Activated CD4-positive, alpha-beta memory T cell treated with anti-CD3 and anti-CD28 coated beads, Interleukin-2, amount 10 ng/mL, durations not matched to agents 7 days and 5 days (primary cell): ENCODE measurements at places on chromosomes 3 and 15. TPM values are rescaled to one million over a fixed set of nuclear protein-coding genes. Genes with fewer than 3 reads are reported as not detected.

The SLC9C1 gene
- not detected for total RNA-seq

The SMAD6 gene
- total RNA-seq, result 0.58 TPM

DNA sequence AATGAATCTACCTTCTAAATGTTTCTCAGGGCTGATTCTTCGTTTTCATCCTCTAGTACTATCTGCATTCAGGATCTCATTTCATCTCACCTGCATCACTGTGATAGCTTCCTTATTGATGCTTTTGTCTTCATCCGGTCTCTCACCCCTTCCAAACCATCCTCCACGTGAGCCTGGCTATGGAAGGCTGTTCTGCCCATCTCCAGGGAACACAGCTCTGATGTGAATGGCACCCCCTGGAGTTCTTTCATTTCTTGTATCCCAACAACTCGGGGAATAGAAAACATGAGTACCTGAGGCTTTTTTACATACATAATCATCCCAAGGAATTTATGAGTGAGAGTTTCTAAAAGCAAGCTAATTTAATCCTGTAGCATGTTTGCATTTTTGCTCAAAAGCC, 8.8 kb upstream of the DPPA4 start:
- no peak for DNase-seq

DNA sequence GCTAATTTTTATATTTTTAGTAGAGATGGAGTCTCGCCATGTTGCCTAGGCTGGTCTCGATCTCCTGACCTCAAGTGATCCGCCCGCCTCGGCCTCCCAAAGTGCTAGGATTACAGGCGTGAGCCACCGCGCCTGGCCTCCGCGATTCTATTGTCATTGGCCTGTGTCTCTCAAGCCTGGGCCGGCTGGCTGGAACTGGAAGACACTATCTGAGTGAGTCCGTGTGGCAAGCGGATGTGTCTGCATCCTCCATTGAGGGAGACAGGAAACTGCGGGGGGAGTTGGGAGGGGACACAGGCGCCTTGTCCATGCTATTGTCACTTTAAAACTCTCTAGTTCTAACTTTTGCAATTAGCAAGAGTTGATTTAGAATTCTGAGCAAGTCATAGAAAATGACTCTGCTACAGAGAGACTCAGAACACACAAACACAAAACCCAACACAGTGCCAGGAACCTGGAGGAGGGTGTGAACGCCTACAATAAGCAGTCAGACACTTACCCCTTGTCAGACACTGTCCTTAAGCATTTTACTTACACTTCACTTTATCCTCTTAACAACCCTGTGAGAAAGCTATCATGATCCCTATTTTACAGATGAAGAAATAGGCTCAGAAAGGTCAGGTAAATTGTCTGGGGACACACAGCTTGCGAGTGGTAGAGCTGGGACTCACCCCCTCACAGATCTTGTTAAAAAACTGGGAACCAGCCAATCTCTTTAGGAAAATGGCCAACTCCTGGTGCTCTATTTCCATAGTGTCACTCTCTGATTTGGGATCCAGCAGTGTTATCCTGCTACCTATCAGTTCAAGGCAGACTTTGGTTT, 38.7 kb downstream of the ANP32A start:
- peak; percentile 53 for DNase-seq

GRCh38 chr3:134072881-134073582, 43.3 kb upstream of the SLCO2A1 start:
- peak; percentile 13 for DNase-seq

DNA sequence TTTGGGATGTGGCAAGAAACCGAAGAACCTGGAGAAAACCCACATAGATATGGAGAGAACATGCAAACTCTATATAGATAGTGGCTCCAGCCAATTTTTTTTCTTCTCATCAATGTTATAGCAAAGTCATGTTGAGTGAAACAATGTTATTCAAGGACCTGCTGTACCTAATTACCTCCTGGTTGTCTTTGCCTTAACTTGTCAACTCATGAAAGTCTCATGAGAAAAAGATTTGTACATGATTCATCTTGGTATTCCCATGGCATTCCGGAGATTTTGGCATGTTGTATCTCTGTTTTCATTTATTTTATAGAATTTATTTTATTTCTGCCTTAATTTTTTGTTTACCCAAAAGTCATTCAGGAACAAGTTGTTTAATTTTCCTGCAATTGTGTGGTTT, 303.8 kb upstream of the CDIN1 start:
- DNase-seq, result no peak

DNA sequence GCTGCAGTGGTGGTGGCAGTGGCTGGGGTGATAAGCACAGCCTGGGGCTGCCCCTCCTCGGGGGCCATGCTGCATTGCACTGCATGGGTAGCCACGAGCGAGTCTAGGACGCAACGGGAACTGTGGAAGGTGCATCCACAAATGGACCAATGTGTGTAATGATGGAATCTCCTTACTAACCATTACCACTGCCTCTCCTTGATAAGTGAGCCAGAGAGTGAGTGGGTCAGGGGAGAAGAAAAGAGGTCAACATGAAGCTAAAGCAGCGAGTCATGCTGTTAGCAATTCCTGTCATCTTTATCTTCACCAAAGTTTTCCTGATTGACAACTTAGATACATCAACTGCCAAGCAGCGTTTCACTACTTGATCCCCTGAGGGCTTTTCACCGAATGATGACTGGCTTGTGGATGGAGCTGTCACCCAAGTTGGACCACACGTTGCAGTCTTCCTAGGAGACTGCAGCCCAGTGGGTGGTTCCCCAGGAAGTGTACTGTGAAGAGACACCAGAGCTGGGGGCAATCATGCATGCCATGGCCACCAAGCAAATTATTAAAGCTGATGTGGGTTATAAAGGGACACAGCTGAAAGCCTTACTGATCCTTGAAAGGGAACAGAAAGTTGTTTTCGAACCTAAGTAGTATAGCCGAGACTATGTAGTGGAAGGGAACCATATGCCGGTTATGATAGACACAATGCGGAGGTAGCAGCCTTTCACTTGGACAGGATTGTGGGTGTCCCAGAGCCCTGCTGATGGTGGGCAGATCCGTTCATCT, 20.6 kb downstream of the SAMD7 start:
- DNase-seq, result no peak

DNA sequence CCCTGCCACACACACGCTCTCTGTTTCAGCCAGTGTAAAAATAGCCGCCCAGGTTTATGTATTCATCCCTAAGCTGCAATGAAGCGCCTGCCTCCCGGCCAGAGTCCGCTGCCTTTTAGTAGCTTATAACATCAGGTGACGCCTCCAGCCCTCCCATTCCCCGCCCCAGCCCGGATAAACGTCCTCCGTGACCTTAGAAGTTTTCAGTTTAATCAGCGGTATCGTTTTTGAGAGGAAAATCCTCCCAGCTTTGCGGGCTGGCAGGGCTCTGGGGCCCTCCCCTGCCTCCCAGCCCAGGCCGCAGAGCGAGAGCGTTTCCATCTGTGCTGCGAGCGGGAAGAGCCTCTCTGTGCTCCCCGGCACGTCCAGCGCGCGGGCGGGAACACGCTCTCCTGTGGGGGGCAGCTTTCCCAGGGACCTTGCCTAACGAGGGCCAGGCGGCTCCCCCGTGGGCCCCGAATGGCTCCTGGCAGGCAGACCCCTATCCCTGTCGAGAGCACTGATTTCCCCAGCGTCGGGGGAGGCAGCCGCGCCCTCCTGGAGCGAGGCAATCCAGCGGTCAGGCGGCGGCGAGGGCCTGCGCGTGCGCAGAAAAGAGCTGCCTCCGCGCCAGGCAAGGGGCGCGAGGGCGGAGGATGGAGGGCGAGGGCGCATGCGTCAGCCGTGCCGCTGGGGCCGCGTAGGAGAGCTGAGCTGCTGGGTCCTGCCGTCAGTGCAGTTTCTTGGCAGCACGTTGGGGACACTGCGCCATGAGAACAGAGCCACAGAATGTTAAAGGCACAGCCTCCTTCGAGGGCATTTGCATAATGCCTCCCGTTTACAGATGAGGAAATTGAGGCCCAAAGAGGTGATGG, 71.1 kb downstream of the CCNL1 start:
- DNase-seq, result peak; percentile 95

- no peak for DNase-seq
These were observed 39.4 kb downstream of the AMOTL2 start for GRCh38 chr3:134334901-134335280.

DNA sequence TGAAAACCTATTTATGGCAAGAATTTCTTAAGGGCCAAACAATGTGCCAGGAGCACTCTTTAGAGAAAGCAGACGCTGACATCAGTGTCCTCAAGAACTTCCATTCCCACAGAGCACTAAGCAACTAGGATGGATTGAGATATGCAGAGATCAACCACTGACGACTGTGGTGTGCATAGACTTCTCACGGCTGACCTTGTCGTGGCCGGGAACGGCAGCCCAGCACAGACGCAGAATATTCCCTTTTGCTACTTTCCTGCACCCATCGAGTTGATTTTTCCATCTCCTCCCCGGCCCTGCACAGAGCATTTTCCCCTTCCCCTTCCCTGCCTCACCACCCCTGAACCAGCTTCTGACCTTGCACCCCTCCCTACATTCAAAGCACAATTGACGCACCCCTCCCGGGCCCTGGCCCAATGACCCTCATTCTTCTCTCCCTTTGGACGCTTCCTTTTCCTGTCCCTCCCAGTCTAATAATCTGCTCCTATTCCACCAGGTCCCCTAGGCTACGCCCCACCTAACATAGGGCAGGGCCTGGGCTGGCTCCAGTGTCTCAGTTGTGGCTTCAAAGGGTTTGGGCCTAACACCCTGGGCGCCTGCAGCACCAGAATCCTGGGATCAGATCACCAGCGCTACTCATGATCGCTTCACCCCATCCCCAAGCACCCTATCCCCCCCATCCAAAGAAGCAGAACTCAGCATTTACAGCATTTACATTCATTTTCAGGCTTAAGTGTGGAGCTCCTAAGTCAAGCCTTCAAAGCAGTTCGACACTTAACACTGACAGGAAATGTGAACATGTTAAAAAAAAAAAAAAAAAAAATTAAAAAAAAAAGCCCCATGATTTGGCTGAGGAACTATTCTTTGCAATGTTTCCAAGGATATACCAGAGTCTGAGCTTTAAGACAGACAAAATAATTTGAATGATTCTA, 151.2 kb downstream of the FOXP1 start:
- no peak for DNase-seq

GRCh38 chr3:61575893-61576292, 14.5 kb downstream of the PTPRG start:
- no peak for DNase-seq

DNA sequence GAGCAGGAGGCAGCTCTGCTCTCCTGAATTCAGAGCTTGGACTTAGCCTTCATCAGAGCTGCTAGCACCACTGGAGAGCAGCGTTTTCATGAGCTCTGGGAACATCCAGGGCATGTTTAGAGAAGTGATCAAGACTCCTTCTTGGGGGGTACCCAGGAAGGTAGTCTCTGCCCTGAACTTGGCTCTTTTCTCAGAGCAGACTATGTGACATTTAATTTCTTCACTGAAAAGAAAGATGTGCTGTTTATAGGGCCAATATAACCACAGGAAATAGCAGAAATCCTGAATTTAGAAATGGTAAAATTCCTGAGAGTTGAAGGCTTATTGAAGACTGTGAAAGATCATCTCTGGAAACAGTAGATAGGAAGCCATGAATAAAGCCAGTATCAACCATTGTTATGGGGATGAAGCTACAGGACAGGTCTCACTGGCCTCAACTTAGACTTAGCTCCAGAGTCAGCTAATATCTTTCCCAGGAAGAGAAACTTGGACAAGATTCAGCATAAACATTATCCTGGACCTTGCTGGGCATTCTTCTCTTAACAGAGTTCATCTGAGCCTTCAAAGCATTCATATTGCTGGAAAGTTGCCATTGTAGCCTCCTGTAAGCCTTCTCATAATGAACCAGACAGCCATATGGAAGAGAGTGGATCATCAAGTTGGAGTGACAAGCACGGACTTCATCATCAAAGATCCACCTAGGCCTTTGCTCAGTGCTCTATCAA, 386.6 kb upstream of the THBS1 start:
- DNase-seq, result no peak

DNA sequence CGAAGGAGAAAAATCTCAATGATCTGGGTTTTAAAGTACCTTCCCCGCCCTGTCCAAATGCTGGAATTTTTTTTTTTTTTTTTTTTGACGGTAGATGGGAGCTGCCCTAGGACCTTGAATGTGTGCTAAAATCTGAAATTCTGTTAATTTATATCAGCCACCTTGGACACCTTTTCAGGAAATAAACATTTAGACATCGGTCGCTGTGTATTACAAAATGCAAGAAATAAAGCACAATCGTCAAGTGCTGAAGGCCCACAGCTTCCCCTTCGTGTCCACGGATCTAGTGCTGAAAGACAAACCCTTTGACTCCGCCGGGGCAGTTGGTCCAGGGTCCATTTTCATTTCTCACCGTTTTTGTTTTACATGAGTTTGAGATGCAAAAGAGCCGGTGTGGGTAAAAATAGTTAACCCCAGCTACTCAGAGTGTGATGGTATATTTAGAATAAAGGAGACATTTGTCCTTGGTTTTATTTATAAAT, 90.2 kb upstream of the CHD2 start:
- DNase-seq, result peak; percentile 54

DNA sequence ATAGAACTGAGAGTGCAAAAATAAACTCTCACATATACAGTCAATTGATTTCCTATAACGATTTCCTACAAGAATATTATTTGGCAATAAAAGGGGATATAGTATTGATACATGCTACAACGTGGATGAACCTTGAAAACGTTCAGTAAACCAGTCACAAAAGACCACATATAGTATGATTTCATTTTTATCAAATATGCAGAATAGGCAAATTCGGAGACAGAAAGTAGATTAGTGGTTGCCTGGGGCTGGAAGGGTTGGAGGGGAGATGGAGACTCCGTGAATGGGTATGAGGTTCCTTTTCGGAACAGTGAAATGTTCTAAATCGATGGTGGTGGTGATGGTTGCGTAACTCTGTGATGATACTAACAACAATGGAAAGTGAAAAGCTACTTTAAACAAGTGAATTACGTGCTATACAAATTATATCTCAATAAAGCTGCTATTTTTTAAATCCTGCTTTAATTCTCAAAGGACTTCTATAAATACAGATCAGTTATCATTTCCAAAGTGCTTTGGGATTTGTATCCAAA, 6.0 kb downstream of the APOD start:
- no peak for DNase-seq

- DNase-seq, result no peak
These were observed 339.0 kb upstream of the PROK2 start for GRCh38 chr3:72123908-72124441.
